ENCODE measurements at places on chromosomes 1 and 21.
A peak's percentile ranks its signal among the peaks of the same experiment; 100 is the strongest.

- DNase-seq: no peak
These were observed 989 bp upstream of the PIGR start for GRCh38 chr1:206947255-206947654.

DNA sequence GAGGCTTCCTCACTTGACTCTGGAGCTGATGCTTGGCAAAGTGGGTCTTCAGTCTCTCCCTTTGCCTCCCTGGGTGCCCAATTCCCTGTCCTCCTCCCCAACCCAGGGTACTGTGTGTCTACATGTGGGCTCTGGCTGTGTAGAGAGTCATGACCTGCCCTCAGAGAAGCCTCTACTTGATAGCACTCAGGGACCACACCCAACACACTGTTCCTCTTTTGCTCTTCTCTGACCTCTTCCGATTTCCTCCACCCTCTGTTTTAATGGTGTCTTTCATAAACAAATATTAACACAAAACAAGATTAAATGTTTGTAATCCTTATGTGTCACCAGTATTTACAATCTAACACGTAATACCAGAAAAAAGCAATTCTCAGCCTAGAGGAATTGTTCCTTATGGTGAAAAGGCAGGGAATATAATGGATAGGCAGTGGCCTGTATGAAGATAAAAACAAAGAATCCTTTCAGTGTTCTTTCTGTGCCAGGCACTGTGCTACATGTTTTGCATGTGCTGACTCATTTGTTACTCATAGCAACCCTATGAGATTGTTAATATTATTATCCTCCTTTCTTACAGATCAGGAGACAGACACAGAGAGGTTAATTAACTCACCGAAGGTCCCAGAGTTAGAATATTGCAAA is 58.2 kb downstream of the HSD3B1 start:
- no peak for DNase-seq

GRCh38 chr1:32470991-32471694 is 6.3 kb downstream of the ZBTB8B start:
- peak; percentile 53 for DNase-seq

GRCh38 chr1:116881879-116882520 is 27.7 kb upstream of the PTGFRN start:
- peak; percentile 59 for DNase-seq

DNA sequence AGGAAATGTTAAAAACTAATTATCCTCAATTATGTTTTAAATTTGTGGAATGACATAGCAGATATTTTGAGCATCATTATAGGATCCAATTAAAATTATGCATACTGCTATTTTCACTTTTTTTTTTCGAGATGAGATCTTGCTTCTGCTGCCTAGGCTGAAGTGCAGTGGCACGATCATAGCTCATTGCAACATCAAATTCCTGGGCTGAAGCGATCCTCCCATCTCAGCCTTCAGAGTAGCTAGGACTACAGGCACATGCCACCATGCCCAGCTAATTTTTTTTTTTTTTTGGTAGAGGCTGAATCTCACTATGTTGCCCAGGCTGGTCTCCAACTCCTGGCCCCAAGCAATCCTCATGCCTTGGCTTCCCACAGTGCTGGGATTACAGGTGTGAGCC is 11.3 kb upstream of the SLC1A7 start:
- DNase-seq: no peak

GRCh38 chr1:185670187-185670627 is 64.0 kb upstream of the HMCN1 start:
- DNase-seq: peak; percentile 51

- DNase-seq: no peak
These were observed 2.0 kb downstream of the IFI16 start for GRCh38 chr1:159011751-159012150.

Measured in activated CD4-positive, alpha-beta T cell treated with anti-CD3 and anti-CD28 coated beads for 48 hours (primary cell).